ENCODE measurements at places on chromosomes 2 and 18.

DNA sequence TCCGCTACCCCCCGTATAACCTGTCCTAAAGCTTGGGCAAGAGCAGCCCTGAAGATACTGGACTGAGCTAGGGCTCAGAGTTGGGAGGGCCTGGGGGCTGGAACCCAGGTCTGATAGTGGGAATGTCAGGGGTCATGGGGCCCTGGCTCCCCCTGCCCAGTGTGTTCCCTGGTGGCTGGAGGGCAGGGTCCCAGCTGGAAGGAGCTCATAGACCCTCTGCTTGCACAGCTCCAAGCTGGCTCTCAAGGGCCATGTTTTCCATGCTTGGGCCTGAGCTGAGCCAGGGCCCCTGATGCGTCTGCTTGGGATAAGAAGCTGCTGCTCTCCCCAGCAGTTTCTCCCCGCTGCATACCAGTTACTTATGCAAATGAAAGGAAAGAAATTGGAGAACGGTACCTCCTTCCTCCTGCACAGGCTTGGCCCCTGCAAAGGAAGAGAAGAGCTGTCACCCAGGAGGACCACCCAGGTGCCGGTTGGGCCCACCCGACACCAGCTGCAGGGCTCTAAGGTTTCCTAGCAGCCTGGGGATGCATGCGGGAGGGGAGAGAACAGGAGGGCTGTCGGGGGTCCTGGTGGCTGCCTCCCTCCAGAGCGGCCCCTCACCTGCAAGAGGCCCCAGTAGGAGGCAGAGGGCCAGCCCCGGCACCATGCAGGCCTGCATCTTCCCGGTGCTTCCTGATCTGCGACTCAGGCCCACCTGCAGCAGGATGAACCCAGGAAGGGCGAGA lies 628 bp downstream of the OTOS start:
- DNase-seq = no peak

- no peak for DNase-seq
Measured at GRCh38 chr2:190535121-190535439, 558 bp upstream of the NEMP2 start.

DNA sequence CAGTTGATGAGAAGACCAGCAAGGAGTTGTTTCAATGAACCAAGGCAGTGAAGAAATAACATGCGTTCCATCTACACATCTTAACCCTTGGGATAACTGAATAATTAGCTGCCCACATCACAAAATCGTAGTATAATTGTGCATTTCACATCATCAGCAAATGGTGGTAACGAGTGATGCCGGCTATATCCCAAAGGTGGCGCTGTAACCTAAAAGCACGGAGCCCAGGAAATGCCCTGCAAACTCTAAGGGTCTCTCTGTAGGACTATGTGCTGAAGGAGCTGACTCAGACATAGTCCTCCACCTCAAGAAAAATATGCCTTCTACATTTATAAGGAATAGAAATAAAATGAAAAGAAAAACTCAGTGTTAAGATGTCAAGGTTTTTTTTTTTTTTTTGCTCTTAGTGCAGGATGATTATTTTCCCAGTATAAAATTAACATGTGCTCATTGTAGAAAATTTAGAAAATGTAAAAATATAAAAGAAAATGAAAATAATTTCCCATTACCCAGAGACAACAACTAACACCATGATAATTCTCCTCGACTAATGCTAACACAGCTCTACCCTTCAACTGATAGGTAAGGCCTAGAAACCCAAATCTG lies 23.1 kb upstream of the DSG3 start:
- peak; percentile 43 for DNase-seq

GRCh38 chr2:106851087-106851874 lies 34.7 kb downstream of the ST6GAL2 start:
- DNase-seq = no peak

- no peak for DNase-seq
Measured at GRCh38 chr18:35376393-35376741, 770 bp downstream of the ZNF396 start.

DNA sequence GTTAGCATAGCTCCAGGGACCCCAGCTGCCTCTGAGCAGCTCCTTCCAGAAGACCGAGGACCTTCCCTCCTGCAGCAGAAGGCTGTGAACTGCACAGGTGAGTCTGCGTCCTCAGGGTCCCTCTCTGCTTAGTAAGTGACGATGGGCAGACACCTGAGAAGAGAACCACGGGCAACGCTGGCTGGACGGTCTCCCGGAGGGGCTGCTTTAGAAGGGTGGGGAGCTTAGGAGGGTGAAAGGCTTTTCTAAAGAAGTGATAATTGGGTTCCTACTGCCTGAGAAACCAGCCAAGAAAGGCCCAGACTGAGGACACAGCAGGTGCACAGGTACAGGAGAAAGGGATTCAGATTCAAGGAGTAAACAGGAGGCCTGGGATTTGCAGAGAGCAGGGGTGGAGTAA lies 276.6 kb upstream of the PXDN start:
- DNase-seq = no peak

DNA sequence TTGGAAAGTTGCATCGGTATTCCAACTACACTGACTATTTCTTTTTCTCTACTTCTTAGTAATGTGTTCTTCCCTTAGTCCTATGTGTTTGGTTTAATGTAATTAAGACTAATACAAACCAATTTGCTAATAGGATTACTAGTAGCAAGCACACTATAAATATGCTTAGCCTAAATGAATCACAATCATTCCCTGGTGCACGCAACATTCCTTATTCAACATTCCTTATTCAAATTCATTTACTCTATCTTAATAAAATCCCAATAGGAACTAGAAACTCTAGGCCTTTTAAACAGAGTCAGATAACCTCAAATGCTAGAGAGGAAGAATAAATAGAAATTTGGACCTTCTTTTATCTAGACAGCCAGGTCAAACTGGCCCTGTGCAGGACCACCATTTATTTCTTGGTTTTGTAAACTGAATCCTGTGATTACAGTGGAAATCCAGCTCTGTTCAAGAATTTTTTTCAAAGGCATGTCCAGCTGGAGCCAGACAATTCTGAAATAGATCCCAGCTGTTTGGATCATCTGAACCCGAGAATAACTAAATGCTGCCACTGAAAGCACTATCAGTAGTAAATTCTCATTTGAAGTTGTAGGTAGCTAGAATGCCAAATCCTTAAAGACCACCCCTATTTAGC lies 103.1 kb downstream of the PPP1R1C start:
- no peak for DNase-seq

- DNase-seq = no peak
Measured at GRCh38 chr2:78585871-78586270, 439.6 kb upstream of the REG3G start.

DNA sequence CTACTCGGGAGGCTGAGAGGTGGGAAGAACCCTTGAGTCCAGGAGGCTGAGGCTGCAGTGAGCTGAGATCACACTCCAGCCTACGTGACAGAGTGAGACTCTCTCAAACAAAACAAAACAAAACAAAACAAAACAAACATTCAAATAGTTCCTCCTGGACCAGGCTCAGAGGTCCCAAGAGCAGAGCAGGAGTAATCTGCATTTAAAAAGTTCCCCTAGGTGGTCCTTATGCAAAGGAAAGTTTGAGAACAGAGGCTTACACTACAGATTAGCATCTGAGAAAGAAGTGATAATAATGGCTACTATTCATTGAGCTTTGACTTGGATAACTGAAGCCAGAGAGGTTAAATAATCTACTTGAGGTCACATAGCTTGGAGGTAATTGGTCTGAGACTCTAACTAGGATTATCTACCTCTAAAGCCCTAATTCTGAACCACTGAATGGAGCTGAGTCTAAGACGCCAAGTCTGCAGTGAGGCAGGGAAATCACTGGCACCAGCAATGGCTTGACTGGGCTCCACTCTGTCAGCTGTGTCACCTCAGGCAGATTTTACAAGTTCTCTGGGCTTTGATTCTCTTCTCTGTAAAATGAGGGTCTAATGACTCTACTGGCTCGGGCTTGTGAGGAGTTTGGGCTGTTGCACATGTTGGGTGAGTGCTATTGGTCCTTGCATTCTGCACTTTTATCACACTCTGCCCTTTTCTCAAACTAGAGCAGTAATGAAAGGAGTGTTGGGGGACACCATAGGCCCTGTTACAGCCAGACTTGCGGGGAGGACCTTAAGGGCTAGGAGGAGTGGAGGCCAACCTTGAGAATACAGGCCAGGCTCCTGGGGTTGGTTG lies 29.2 kb upstream of the DLX2 start:
- no peak for DNase-seq

DNA sequence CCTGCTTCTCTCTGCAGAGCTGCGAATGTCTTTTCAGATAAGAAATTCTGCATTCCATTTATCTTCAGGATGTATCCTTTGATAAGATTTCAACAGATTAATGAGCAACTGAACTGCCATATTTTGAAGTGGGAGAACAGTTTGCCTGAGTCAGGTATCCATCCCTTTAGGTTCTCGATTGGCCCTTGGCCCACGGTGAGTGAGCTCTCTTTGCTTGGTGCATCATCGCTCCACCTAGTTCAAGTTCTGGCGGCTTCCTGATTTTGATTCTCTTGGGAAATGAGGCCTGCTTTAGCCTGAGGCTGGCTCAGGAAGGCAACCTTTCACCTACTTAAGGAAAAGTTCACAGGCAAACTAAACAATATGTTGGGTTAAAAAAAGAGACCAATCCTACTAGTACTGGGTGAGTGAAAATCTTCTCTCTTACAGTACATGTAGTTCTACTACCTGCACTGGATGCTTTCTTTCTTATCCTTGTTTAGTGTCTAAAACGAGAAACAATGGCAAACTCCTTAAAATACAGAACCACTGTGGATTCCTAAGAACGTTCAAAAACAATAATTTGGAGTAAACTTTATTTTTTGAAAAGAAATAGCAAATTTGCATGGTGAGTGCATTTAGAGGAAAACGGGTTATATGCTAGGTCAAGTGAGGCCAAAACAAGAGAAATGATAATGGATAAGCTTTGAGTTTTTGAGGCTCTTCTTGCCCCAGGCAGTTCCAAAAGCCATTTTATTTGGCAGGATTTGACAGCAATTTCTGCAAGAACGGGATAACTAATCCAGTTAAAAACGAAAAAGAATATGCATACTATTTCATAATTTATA lies 837 bp upstream of the ACSL3 start:
- DNase-seq = peak; percentile 73

DNA sequence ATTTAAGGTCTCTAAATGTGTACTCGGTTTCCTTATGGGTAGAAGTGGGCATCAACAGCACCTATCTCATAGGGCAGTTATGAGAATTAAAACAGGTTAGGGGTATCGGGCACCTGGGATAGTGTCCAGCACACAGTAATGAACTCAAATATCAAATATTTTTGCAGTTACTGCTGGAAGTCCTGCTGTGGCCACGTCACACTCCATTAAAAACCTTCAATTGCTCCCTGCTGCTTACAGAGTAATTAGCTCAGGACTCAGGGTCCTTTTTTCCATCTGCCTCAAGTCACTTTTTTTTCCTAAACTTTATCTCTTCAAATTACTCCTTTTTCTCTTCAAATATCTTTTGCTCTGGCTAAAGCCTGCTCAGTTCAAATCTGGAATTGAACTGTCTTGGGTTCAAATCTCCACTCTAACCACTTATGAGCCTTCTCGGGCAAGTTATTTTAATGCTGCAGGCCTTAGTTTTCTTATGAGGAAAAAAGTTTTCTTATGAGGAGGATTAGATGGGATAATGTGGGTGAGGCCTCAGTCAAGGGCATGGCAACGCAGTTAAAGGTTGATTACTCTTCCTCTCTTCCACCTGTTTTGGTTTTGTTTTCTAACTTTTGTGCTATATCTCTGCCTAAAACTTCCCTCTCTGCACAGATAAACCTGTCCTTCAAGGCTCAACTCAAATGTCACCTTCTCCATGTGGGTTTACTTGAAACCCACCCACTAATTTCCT lies 36.6 kb downstream of the SPRED2 start:
- DNase-seq = no peak

- DNase-seq = no peak
Measured at GRCh38 chr2:49933711-49934110, 779.4 kb upstream of the FSHR start.

GRCh38 chr18:46546111-46546640 lies 110.8 kb downstream of the LOXHD1 start:
- DNase-seq = peak; percentile 16

DNA sequence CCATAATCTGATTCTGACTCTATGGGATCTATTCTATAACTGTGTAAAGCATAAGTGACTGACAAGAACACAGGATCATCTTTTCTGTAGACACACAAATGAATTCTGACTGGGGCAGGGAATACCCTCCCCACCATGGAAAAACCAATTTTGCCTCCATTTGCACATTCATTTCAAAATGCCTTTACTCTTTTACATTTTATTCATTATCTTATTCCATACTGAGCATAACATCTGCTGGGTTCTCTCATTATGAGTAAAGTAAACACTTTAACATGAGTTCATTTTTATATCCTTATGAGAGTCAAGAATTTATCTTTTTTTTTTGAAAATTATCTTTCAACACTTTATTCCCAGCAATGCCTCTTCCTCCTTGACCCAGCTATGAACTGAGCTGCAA lies 163.5 kb downstream of the RNF152 start:
- DNase-seq = no peak

GRCh38 chr18:49016648-49017539 lies 66.1 kb upstream of the SMAD7 start:
- peak; percentile 95 for DNase-seq

DNA sequence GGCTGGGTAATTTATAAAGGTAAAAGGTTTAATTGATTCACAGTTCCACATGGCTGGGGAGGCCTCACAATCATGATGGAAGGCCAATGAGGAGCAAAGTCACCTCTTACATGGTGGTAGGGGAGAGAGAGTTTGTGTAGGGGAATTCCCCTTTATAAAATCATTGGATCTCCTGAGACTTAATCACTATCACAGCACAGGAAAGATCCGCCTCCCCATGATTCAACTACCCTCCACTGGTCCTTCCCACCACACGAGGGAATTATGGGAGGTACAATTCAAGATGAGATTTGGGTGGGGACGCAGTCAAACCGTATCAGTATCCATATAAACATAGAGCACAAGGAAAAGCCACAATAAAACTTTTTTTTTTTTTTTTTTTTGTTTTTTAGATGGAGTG lies 172.6 kb upstream of the PIEZO2 start:
- peak; percentile 31 for DNase-seq

DNA sequence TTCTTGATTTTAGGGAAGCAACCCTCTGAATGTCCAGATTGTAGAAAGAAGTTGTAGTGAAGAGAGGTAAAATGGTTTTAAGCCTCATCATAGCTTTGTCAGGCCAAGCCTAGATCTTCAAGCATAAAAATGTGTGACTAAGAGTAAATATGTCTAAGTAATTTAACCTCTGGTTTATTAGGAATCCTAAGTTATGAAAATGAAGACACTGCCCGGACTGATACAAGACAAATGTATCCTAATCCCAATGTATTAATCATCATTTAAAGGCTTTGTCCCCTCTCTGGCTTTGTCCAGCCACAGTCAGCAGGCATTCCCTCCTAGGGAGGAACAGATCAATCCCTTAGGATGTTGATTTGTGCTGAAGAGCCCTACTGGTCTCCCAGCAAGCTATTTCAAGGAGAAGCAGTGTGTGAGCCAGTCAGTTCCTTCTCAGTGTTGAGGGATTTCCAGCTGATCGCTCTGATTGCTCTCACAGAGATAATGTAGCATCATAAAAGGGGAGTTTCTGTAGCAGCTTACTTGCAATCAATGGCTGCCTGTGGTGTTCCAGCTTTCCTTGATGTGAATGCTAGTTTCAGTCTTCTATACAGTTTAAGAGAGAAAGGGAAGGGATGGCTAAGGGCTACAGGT lies 796.1 kb downstream of the EPHA4 start:
- DNase-seq = peak; percentile 8

GRCh38 chr18:2982452-2983269 lies 30.3 kb downstream of the LPIN2 start:
- DNase-seq = no peak

GRCh38 chr2:7111626-7112025 lies 194.4 kb downstream of the RNF144A start:
- DNase-seq = no peak
